ENCODE measurements at places on chromosomes 4 and X.

GRCh38 chrX:150833454-150834056 is 64.9 kb downstream of the CD99L2 start:
- no peak for DNase-seq

DNA sequence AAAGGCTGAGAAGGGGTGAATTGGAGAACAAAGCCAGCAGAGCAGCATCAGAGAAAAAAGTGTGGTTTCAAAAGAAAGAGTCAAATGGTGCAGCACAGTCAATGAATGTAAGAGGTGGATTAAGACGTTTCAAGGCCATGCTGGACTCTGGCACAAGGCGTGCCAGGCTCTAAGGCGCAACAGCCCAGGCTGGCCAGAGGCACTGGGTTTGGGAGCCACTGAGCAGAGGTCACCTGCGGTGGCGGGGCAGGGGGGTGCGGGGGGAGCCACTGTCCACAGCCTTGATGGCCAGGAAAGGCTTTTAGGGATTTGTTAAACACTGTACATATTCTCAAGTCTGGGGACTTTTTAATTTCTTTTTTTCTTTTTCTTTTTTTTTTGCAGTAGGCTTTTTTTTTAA is 222.5 kb upstream of the FAT1 start:
- DNase-seq, result no peak

- no peak for DNase-seq
These were observed 95.8 kb upstream of the SHOX start for GRCh38 chrX:534804-535203.

DNA sequence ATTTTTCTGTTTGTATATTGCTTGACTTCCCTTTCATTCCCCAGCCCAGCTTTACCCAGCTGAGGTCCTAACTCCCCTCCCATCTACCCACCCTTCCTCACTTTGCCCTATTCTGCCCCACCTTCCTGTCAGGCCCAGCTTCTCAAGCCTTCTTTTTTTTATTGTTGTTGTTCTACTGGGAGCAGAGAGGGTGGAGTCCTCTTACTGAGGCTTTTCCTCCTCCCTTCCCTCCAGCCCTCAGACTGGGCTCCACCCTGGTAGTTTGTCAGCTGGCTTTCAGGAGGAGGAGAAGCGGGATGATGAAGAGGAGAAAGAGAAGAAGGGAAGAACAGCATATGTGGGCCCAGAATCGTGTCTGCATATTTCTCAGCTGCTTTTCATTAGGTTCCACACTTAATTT is 3.2 kb upstream of the KLF8 start:
- no peak for DNase-seq

GRCh38 chrX:48458711-48459110 is 11.3 kb downstream of the SLC38A5 start:
- no peak for DNase-seq

DNA sequence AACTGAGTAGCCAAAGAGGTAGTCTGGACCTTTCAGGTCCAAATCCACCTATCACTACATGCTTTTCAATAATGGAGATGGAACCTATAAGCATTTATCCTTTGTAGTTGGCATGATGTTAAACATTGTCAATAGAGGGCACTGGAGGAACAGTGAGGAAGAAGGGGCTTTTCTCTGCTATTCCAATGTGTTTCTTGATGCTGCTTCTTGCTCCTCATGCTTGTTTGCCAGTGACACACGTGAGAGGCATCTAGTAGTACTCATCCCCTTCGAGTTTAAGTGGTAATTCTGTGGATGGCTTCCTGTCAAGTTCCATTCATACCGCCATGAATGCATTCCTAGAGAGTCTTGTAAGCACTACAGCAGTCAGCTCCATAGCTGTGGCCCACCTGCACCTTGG is 84.0 kb downstream of the NAA11 start:
- DNase-seq, result no peak

GRCh38 chr4:118398226-118399090 is 45.7 kb upstream of the PRSS12 start:
- DNase-seq, result no peak

DNA sequence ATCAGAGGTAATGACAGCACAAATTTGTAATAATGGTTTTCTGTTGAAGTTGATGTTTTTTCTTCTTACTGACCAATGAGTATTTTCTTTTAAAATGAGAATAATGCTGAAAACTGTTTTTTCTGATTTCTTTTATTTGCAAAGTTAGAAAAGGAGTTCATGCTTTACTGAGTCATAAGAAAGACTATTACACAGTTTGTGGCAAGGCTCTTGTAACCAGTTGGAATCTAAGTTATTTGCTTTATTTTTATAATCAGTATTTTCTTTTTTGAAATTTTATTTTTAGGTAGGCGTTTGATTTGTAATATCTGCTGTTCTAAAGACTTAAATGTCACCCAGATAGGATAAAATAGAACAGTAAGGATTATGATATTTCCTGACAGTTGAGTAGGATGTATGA is 25.5 kb downstream of the ANAPC4 start:
- DNase-seq, result no peak

DNA sequence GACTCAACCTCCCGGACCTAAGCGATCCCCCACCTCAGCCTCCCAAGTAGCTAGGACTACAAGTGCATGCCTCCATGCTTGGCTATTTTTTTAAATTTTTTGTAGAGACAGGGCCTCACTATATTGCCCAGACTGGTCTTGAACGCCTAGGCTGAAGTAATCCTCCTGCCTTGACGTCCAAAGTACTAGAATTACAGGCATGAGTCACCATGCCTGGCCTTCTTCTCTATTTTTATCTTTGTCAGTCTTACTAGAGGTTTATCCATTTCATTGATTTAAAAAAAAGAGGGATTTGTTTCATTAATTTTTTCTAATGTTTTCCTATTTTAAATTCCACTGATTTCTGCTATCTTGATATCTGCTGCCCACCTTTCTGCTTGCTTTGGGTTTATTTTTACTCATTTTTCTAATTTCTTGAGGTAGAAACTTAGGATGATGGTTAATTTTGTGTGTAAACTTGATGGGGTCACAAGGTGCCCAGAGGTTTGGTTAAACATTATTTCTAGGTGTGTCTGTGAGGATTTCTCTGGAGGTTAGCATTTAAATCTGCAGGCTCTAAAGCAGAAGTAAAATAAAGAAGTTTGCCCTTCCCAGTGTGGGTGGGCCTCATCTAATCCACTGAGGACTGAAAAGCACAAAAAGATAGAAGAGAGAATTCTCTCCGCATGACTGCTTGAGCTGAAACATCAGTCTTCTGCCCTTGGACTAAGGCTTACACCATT is 116.2 kb upstream of the DCLK2 start:
- peak; percentile 13 for DNase-seq

- DNase-seq, result no peak
These were observed 1.9 kb downstream of the SLC10A3 start for GRCh38 chrX:154488336-154489075.

DNA sequence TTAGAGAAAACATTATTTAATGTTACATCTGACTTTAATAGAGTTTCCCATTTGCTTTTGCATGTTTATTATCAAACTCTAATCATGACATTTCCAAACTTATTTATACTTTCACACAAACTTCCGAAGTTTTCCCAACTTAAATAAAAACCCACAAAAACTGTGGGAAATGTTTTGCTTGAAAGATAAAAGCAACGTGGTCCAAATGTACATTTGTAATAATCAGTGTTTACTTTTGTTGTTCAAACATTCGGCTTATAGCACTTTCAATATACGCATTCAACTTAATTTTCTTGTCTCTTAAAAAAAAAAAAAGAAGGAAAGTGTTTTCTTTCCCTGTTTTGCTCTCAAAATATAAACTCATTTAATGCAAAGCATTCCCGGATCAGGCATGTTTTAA is 51.0 kb downstream of the STX18 start:
- no peak for DNase-seq

DNA sequence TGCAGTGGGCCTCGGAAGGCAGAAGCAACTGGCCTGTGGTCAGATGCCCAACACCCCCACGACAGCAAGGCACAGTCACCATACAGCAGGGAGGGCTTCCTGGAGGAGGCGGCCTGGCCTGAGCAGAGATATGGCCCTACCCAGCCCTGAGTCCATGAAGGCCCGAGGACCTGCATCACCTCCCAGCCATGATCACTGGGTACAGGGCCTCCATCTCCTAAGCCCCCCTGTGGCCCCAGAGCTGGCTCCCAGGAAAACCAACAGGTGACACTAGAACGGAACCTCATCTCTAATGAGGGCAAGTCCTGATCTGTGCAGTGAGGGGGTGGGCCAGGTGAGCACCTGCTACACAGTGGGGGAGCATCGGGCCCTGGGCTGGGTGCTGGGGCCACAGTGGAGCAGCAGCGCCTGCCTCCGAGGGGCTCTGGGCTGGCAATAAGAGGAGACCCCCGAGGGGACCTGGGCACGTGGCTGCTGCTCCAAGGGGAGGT is 26.2 kb upstream of the MXD4 start:
- no peak for DNase-seq

GRCh38 chr4:136706942-136707341 is 825.4 kb downstream of the PCDH18 start:
- DNase-seq, result no peak
